Activated gamma-delta T cell treated with Interleukin-2 at 50 U/mL for 16 hours (primary cell): ENCODE measurements at places on chromosomes 7 and 10.

DNA sequence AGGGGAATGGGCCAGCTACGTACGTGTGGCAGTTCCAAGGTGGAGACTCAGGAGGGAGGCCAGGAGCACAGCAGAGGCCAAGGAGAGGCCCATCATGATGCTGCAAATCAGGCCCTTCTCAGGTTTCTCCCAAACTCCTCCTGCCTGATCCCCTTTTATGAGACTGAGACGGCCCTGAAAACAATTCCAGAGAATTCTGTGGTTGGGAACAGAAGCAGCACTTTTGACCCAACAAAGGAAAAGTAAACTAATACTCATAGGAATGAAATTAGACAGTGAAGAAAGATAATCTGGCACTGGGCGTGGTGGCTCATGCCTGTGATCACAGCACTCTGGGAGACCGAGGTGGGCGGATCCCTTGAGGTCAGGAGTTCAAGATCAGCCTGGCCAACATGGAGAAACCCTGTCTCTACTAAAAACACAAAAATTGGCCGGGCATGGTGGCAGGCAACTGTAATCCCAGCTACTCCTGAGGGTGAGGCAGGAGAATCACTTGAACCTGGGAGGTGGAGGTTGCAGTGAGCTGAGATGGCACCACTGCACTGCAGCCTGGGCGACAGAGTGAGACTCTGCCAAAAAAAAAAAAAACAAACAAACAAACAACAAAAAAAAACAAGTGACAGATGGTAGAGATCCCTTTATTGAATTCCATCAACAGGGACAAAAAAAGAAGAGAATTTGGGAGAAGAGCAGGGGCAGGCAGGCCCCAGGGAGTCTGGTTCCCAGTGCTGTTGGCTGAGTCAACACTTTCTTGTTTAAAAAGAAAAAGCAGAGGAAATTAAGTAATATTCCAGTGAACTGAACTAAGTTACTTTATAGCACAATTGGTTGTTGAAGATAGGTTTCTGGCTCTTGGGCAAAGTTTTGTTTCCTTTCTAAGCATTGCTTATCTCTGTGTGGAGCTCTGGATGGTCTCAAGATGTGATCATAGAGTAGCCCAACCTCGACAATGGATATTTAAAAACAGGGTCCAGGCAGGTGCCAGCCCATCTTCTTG lies at the start of gene CCL26:
Gene CCL26, minus strand, starts transcription at position 131 of the 997 bp plus-strand sequence. Its CDS starts 35 bp downstream, at position 96.
- DNase-seq = no peak

GRCh38 chr10:35268323-35268722 lies 68.0 kb upstream of the CCNY start:
- DNase-seq = no peak

DNA sequence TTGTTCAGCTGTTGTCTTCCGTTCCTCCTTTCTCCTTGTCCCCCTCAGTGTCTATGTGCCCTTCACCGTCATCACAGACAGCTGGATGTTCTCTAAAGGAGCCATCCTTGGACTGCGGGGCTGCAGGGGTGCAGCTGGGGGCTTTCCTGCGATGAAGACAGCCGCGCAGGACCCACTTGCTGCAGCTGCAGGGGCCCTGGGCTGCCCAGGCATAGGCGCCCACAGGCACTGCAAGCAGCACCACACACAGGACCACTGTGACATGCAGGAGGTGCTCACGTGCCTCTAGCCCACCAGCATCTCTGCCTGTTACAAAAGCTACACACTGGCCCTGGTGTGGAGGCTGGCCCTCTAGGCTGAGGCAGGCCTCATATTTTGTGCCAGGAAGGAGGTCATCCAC lies 3.4 kb downstream of the LRIT2 start:
- DNase-seq = no peak

DNA sequence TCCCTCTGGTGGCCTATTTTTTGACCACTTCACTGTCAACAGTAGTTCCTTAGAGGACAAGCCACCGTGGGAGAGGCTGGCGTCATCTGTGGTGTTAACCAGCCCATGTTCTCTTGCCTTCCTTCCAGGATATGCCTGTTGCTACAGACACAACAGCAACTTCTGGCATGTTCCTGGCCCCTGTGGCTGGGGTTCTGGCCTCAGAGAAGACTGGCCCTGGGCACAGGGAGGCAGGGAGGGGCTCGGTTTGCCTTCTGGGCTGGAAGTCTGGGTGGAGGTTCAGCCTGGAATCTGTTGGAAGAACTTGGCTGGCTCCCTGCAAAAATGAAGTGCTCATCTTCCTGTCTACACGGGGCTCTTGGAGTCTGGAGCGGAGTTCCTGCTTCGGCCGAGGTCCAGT lies 25.7 kb downstream of the GOLGA7B start:
- no peak for DNase-seq

- DNase-seq = no peak
Observed at GRCh38 chr7:95715274-95715673, 57.1 kb upstream of the DYNC1I1 start.
